ENCODE measurements at places on chromosomes 6 and 20. TPM values are rescaled to one million over a fixed set of nuclear protein-coding genes. Genes with fewer than 3 reads are reported as not detected.

The TRIM31 gene
- total RNA-seq, result not detected

The GPANK1 gene
- 34.9 TPM for total RNA-seq

The LINC00237 gene
- not detected for total RNA-seq

The RGL2 gene
- 34.7 TPM for total RNA-seq

The EDEM2 gene
- 25.6 TPM for total RNA-seq

The PBOV1 gene
- total RNA-seq, result not detected

The MLIP gene
- total RNA-seq, result not detected

- no peaks in the 10 kb centered on the region for H3K27me3 ChIP-seq
- no peak for DNase-seq
- peaks cover 12% of the 10 kb centered on the region for H3K4me1 ChIP-seq
- H3K27ac ChIP-seq, result no peak overlapping the region
- H3K36me3 ChIP-seq, result peaks cover 15% of the 10 kb centered on the region
These were observed 91.9 kb upstream of the SUPT3H start for GRCh38 chr6:45469663-45470062.

GRCh38 chr6:32196682-32197616 lies 4.5 kb upstream of the GPSM3 start:
- peak overlapping the region; percentile 95 for H3K4me3 ChIP-seq
- peaks cover 2% of the 10 kb centered on the region for H3K36me3 ChIP-seq
- no peaks in the 10 kb centered on the region for H3K27me3 ChIP-seq
- H3K4me1 ChIP-seq, result peaks cover 26% of the 10 kb centered on the region

DNA sequence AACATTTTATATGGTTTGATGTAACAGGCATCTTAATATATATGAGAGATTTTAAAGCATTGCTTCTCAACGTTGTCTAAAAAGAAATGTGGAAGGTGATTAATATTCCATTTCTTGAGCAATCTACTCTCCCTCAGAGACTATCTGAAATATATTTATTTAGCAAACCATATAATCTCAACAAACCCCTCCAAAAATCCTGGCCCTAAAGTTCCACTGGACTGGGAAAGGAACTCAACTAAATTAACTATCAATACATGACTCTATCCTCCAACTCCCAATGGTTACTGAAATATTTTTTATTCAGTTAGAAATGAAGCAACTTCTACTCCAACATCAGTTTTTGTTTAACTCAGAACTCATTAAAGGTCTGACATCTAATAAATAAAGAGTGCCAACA lies 6.3 kb downstream of the TASP1 start:
- no peak overlapping the region for H3K4me3 ChIP-seq
- peaks cover 16% of the 10 kb centered on the region for H3K4me1 ChIP-seq

GRCh38 chr6:2129182-2129621 lies 116.2 kb downstream of the GMDS start:
- peak; percentile 51 for DNase-seq
- H3K4me1 ChIP-seq, result peaks cover 26% of the 10 kb centered on the region
- no peak overlapping the region for H3K27ac ChIP-seq
- H3K4me3 ChIP-seq, result no peak overlapping the region
- H3K27me3 ChIP-seq, result no peaks in the 10 kb centered on the region

GRCh38 chr6:157667211-157668008 lies 155.6 kb upstream of the SNX9 start:
- H3K36me3 ChIP-seq, result no peaks in the 10 kb centered on the region
- H3K27ac ChIP-seq, result no peak overlapping the region
- DNase-seq, result peak; percentile 68
- H3K4me3 ChIP-seq, result no peak overlapping the region

DNA sequence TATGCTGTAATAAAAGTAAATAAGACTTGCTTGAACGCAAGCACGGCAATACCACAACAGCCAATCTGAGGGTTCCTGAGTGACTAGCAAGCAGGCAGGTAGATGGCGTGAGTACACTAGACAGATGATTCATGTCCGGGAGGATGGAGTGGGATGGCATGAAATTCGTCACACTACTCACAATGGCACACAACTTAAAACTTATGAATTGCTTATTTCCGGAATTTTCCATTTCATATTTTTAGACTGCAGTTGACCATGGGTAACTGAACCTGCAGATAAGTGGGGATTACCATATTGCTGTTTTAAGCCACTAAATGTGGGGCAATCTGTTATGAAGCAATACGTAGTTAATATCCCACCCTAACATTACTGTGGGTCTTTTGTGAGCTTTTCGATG lies 93.6 kb upstream of the NFATC2 start:
- H3K36me3 ChIP-seq, result no peaks in the 10 kb centered on the region
- peaks cover 34% of the 10 kb centered on the region for H3K27me3 ChIP-seq
- H3K27ac ChIP-seq, result no peak overlapping the region
- peaks cover 25% of the 10 kb centered on the region for H3K4me1 ChIP-seq

GRCh38 chr20:50588034-50588736 lies 78.0 kb downstream of the PTPN1 start:
- H3K27ac ChIP-seq, result no peak overlapping the region
- H3K4me3 ChIP-seq, result no peak overlapping the region
- peak; percentile 79 for DNase-seq
- peaks cover 14% of the 10 kb centered on the region for H3K36me3 ChIP-seq

- no peak overlapping the region for H3K27ac ChIP-seq
- peaks cover 43% of the 10 kb centered on the region for H3K36me3 ChIP-seq
- DNase-seq, result no peak
- peaks cover 13% of the 10 kb centered on the region for H3K4me1 ChIP-seq
- H3K4me3 ChIP-seq, result no peak overlapping the region
These were observed 34.6 kb downstream of the MAPK14 start for GRCh38 chr6:36062247-36062646.

DNA sequence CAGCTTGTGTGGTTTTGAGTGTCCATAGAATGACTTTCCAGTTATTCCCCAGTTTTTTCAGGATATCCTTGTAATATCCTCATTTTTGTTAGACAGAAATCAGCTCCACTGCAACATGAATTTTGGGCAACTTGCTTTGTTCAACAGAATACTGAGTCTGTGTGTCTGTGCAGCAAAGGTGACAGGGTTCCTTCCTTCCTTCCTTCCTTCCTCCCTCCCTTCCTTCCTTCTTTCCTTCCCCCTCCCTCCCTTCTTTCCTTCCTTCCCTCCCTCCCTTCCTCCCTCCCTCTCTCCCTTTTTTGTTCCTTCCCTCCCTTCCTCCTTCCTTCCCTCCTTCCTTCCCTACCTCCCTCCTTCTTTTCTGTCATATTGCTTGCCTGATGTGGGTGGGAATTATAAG lies 496.5 kb downstream of the EPM2A start:
- H3K27me3 ChIP-seq, result peaks cover 13% of the 10 kb centered on the region
- H3K27ac ChIP-seq, result no peak overlapping the region
- H3K4me1 ChIP-seq, result no peaks in the 10 kb centered on the region
- no peak for DNase-seq

- peak overlapping the region; percentile 9 for H3K4me3 ChIP-seq
- peaks cover 74% of the 10 kb centered on the region for H3K4me1 ChIP-seq
- peaks cover 57% of the 10 kb centered on the region for H3K27me3 ChIP-seq
- no peak for DNase-seq
These were observed 40.0 kb downstream of the TOX2 start for GRCh38 chr20:43954704-43955061.

DNA sequence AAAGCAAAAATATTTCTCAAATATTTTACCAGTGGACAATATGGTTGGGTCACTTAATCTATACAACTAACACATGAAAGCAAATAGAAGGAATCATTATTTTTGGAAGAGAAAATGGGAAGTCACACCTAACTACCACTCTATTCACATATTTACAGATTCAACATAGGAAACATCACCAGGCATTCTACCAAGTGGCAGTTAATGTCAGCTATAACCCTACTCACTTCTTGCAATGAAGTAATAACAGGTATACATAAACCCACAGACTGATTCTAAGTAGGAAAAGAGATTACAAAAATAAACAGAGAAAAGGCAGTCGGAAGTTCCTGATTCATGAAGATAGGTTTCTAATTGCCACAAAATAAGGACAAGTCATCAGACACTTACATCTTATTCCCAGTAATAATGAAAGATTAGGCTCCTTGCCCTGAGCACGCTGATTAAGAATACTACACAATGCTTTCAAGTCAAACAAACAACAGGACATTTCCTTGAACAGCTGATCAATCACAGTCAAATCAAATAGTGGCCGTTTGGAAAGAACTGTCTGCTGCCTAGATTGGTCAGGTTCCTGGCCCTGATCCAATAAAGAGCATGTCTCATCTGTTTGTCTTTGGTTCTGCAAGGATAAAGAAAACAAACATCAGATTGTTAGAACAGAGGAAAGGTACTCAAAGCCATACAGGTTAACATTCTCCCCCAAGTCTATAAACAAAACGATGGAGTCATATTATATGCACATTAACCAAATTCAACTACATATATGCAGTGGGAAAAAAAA lies 79.2 kb upstream of the PLN start:
- no peak for DNase-seq
- H3K4me1 ChIP-seq, result no peaks in the 10 kb centered on the region
- H3K27ac ChIP-seq, result no peak overlapping the region
- H3K27me3 ChIP-seq, result no peaks in the 10 kb centered on the region
- H3K36me3 ChIP-seq, result peaks cover 49% of the 10 kb centered on the region

GRCh38 chr20:58024241-58024721 lies 204.2 kb downstream of the ANKRD60 start:
- no peak overlapping the region for H3K27ac ChIP-seq
- no peak overlapping the region for H3K4me3 ChIP-seq
- no peaks in the 10 kb centered on the region for H3K4me1 ChIP-seq

DNA sequence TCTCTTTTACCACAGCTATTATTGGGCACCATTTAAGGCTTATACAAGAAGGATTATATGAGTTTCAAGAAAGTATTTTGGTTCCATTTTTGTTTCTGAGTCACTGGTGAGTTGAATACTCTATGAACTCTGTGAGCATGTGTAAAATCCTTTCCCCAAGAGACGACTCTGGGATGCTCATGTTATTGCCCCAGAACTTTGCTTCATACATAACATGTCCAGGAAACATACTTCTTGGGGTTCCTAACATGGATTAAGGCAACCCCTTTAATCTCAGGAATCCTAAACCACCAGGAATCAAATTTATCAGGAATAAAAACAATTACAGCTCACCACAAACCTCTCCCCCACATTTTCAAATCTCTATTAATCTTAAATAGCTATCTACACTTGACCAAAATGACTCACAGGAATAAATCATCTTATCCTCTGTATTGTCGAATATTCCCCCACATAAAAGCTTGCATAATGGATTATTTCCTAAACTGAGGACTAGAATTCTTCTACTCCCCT lies 117.5 kb upstream of the COL21A1 start:
- no peak overlapping the region for H3K27ac ChIP-seq
- H3K36me3 ChIP-seq, result no peaks in the 10 kb centered on the region
- no peak overlapping the region for H3K4me3 ChIP-seq
- no peak for DNase-seq
- no peaks in the 10 kb centered on the region for H3K4me1 ChIP-seq
- H3K27me3 ChIP-seq, result peaks cover 6% of the 10 kb centered on the region

DNA sequence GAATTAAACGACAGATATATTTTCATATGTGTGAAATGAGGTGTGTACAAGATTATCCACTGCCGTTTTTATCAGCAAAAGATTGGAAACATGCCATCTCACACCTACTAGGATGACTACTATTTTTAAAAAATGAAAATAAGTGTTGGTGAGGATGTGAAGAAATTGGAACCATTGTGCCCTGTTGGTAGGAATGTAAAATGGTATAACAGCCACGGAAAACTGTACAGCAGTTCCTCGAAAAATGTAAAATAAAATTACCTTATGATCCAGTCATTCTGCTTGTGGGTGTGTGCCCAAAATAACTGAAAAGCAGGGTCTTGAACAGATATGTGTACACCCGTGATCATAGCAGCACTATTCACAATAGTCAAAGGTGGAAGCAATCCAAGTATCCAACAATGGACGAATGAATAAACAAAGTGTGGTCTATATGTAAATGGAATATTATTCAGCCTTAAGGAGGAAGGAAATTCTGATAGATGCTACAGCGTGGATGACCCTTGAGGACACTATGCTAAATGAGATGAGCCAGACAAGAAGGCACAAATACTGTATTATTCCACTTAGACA lies 27.0 kb upstream of the CCN5 start:
- peaks cover 15% of the 10 kb centered on the region for H3K27me3 ChIP-seq
- peaks cover 7% of the 10 kb centered on the region for H3K4me1 ChIP-seq
- DNase-seq, result no peak
- H3K27ac ChIP-seq, result no peak overlapping the region
- peaks cover 1% of the 10 kb centered on the region for H3K36me3 ChIP-seq
- H3K4me3 ChIP-seq, result no peak overlapping the region

GRCh38 chr6:170290296-170291128 lies at the start of gene DLL1:
DLL1 (minus strand) TSS chr6:170291078; CDS start chr6:170290139, 939 bp downstream.
- peak within 1 kb of the TSS; percentile 19 for H3K27ac ChIP-seq
- no peaks in the 10 kb centered on the region for H3K36me3 ChIP-seq
- DNase-seq, result no peak
- peak within 1 kb of the TSS; percentile 74 for H3K4me3 ChIP-seq

- DNase-seq, result no peak
- no peaks in the 10 kb centered on the region for H3K27me3 ChIP-seq
- peak overlapping the region; percentile 57 for H3K27ac ChIP-seq
These were observed 3.5 kb upstream of the MAPK13 start for GRCh38 chr6:36126553-36127458.

- no peaks in the 10 kb centered on the region for H3K4me1 ChIP-seq
- peaks cover 18% of the 10 kb centered on the region for H3K27me3 ChIP-seq
- no peak overlapping the region for H3K4me3 ChIP-seq
- H3K36me3 ChIP-seq, result no peaks in the 10 kb centered on the region
These were observed 18.6 kb upstream of the ELOVL2 start for GRCh38 chr6:11062715-11063114.

DNA sequence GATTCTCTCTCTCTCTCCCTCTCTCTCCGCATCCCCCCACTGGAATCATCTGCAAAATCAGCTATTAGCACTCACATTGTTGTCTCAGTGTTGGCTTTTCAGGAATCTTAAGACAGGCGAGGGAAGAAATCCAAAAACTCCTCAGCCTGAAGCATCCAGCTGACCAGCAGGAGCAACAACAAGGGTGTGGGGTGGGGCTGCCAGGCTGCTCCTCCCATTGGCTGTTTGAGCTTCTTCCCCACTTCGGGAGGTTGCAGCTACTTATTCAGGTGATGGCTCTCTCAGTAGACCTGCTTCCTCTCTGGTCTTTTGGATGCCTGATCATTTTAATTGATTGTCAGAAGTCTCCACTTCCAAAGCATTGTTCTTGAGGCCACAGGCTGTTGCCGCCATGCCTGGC lies 24.1 kb upstream of the SLC32A1 start:
- no peak overlapping the region for H3K4me3 ChIP-seq
- peaks cover 16% of the 10 kb centered on the region for H3K27me3 ChIP-seq
- H3K36me3 ChIP-seq, result no peaks in the 10 kb centered on the region
- no peak for DNase-seq

DNA sequence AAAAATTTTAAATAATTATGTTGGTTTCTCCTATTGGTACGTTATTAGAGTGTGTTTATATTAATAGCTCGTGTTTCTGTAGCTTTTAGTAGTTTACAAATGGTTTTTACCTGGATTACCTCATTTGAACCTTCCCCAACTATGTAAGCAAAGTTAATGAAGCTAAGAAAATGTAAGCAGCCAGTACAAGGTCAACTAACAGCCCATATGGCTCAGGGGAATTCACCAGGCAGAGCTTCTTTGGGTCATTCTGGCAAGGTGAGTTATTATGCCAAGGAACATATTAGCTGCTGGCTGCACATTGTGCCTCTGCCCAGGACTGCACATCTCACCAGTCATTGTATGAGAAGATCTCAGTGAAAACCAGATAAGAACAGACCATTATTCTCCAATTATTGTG lies 27.0 kb upstream of the MARCKS start:
- DNase-seq, result no peak
- H3K4me3 ChIP-seq, result no peak overlapping the region
- peaks cover 5% of the 10 kb centered on the region for H3K27me3 ChIP-seq
- no peak overlapping the region for H3K27ac ChIP-seq
- no peaks in the 10 kb centered on the region for H3K36me3 ChIP-seq
